Epithelial cell of esophagus (primary cell): ENCODE measurements at places on chromosomes 16 and 17.

DNA sequence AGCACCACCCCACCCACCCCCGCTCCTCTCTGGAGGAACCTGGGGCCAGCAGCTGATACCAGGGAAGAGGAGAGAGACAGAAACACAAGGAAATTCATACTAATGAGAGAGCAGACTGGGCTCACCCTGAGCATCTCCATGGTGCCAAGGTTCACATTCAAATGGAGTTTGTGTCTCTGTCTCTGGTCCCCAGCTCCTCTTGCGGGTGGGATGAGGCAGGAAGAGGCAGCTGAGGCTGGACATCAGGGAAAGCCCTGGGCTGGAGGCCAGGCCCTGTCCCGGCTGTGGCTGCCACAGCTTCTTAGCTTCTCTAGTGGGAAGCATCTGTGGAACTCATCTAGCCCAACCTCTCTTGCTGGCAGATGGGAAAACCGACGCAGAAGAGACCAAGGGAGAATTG, 121.5 kb downstream of the SDK2 start:
- no peak for DNase-seq

- DNase-seq, result no peak
Observed at GRCh38 chr17:51805765-51806164, 352.7 kb downstream of the CA10 start.

DNA sequence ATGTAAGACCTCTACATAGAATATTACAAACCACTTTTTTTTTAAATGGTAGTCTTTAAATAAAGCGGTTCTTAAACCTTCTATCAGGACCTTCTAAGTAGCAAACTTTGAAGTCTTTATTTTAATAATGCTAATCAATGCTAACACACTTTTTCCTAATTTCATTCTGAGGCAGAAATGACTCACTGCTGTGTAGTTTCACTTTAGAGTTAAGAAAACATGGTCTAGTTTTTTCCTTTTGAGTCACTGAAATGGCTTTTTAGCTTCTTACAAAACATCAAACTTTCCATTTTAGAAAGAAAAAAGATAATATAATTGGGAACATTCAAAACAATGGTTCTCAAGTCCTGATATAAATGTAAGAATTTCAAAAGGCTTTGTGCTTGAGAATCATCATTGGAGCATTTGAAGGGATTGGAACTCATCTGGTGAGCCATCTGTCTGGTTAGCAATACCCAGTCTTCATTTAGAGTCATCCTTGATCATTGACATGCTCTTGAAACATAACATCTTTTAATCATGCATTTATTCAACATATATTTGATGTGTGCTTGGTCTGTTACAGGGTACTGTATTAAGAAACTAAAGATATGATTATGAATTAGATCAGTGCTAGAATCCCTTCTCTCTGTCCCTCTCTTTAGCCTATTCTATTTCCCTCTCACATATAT, 258.3 kb upstream of the MON1B start:
- DNase-seq, result peak; percentile 33

- peak; percentile 65 for DNase-seq
Observed at GRCh38 chr16:87581857-87582215, 20.5 kb upstream of the JPH3 start.

DNA sequence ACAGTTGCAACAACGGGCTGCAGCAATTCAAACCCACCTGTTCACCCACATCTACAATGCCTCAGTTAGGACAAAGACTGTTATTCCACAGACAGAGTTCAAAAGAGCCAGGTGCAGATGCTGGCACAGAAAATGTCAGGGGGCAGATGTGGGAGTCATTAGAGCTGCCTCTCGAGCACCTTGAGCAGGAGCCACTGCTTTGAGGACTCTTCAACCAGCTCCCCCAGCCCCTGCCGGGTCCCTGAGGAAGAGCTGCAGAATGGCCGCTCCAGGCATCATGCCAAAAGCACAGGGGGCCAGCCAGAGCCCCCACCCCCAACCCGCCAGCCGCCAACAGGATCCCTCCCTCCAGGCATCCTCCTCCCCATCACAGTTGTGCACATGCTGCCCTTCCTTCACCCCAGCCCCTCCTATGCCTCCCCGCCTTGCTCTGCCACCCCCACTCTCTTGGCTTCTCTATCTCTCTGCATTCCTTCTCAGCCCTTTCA, 20.8 kb downstream of the C17orf67 start:
- DNase-seq, result no peak

DNA sequence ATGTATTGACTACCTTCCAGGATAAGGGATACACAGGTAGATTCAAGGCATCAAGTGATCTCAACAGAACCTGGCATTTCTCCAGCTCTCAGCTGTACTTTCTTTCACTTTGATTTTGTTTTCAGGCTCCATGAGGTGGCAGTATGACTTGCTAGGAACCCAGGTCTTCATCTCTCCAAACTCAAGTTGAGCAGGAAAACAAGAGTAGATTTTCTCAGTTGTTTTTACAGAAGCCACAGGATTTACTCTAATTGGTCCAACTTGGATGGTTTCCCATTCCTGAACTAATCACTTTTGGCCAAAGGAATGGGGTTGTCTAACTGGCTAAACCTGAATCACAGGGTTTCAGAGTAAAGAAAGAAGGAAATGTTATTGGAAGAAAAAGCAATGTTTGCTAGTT, 146.6 kb downstream of the TRIM37 start:
- peak; percentile 85 for DNase-seq

DNA sequence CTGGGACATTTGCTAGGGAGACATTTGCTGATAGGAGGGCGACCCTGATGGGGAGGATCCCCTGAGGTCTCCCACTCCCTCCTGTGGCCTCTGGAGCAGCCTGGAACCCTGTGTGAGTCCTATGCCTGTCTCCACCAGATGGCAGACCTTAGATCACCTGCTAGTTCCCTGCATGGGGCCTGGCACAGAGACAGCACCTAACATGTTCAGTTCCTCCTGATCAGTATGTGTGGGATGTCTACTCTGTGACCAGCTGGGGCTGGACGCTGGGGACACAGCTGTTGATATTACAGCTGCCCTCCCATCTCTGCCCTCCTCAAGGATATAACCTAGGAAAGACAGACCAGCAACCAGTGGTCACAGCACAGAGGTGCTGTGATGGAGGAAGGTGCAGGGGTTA, 1.1 kb upstream of the ADCY7 start:
- peak; percentile 38 for DNase-seq

- DNase-seq, result no peak
Observed at GRCh38 chr17:37859451-37859850, 64.8 kb upstream of the TBC1D3K start.

DNA sequence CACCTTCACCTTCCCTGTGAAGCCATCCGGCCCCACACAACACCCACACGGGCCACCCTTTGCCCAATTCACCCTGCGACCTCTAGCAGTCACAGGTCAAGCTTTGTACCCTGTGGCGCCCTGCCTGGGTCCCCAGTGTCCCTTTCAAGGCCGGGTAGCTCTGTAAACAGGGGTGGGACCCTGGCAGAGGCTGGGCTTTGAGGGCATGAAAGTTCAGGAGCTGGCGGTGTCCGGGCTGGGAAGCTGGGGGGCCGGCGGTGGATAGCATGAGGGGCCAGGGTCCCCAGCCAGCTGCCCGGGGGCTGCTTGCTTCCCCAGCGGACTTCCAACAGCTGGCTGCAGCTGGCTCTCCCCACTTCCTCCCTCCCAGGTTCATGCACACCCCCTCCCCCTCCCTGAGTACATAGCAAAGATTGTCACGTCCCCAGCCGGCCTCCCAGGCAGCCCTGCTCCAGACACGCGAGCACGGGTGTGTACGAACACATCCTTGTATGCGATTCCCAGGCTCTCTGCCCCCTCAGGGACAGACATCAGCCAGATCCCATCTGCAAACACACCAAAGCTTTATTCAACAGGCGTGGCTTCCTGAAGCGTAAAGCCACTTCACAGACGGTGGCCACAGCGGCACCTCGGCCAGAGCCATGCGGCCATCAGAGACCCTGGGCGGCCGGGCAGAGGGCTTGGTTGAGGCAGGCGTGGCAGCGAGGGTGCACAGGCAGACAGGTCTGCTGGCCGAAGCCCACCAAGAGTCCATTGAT, 8.2 kb downstream of the NTHL1 start:
- DNase-seq, result peak; percentile 43

DNA sequence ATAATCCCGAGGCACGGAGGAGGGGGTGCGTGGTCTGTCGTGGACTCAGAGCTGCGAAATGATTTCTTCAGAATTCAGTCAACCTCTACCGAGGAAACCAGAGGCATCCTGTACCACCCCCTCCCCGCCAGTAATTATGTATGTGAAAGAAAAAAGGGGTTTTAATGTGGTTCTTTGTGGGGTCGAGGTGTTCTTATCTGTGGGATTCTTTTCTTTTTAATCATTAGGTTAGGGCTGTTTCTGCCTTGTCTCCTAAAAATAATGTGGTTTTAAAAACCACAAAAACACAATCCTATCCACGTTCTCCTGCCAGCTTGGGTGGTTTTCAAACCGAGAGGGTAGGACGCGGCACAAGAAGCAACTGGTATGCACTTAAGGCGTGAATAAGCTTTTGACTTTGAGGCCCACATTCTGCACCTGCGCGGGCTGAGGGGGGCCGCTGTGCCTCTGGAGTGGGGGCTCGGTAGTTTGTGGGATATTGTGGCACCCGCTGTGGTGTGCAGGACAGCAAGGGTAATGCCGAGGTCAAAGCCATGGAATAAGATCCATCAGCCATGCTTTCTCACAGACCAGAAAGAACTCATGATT, 1.0 kb downstream of the SLC47A1 start:
- no peak for DNase-seq
